ENCODE measurements at places on chromosomes 11 and 22. TPM values are rescaled to one million over a fixed set of nuclear protein-coding genes. Genes with fewer than 3 reads are reported as not detected.

IGLL1 gene
- not detected for total RNA-seq

RASL10A gene
- 1.3 TPM for total RNA-seq

GRCh38 chr11:77320351-77320750 lies 18.9 kb upstream of the GDPD4 start:
- no peaks in the 10 kb centered on the region for H3K4me1 ChIP-seq
- no peak overlapping the region for H3K4me3 ChIP-seq
- H3K27ac ChIP-seq = no peak overlapping the region
- no peak for DNase-seq
- H3K36me3 ChIP-seq = no peaks in the 10 kb centered on the region

DNA sequence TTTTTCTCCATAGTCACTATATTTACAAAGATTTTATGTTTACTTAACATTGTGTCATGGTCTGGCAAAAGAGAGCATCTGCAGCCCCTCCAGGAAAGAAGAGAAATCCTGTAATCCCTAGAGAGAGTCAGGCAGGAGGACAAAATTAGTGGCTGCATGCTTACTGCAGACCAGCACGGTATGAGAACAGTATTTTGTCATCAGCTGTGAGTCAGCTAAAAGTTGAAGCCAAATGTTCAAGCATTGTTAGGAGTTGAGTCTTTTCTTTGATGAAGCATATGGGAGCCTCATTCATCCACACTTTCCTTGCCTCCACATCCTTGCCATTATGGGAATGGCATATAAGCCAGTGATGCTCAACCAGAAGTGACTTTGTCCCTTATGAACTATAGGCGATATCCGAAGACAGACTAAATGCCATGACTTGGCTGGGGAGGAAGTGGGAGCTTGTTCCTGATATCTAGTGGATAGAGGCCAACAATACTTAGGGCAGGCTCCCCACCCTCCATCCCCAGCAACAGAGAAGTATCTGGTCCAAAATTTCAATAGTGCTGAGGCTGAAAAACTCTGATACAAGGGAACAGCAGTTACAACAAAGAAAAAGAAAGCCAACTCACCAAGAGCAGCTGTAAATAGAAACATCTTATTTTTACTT lies 112.0 kb upstream of the OR5AK2 start:
- no peaks in the 10 kb centered on the region for H3K36me3 ChIP-seq
- H3K27ac ChIP-seq = no peak overlapping the region
- H3K27me3 ChIP-seq = no peaks in the 10 kb centered on the region
- no peak for DNase-seq

GRCh38 chr11:88050247-88050646 lies 125.0 kb downstream of the RAB38 start:
- DNase-seq = no peak
- H3K4me1 ChIP-seq = no peaks in the 10 kb centered on the region
- H3K27me3 ChIP-seq = no peaks in the 10 kb centered on the region
- H3K4me3 ChIP-seq = no peak overlapping the region
- H3K36me3 ChIP-seq = no peaks in the 10 kb centered on the region

DNA sequence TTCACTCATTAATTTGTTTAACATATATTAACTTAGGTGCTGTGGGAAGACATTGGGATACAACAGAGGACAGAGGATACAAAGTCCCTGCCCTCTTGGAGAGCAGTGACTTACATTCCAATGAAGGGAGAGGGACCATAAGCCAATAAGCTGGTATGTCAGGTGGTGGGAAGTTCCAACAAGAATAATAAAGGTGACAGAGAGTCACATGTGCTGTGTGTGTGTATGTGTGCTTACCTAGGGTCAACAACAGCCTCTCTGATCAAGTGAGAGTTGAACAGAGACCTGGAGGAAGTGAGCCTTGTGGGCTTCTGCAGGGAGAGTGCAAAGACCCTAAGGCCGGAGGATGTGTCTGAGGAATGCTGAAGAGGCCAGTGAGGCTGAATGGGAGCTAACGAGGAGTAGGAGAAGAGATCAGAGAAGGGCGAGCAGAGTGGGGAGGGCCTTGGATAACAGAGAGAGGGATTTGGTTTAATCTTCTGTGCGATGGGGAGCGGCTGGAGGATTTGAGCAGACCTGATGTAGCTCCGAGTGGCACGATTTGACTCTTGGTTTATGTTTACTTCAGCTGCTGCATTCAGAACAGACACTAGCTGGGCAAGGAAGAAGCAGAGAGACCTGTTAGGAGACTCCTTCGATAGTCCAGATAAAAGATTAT lies 35.3 kb downstream of the MAP6 start:
- no peak overlapping the region for H3K27ac ChIP-seq
- no peaks in the 10 kb centered on the region for H3K4me1 ChIP-seq
- no peaks in the 10 kb centered on the region for H3K27me3 ChIP-seq
- DNase-seq = no peak
- H3K4me3 ChIP-seq = no peak overlapping the region

DNA sequence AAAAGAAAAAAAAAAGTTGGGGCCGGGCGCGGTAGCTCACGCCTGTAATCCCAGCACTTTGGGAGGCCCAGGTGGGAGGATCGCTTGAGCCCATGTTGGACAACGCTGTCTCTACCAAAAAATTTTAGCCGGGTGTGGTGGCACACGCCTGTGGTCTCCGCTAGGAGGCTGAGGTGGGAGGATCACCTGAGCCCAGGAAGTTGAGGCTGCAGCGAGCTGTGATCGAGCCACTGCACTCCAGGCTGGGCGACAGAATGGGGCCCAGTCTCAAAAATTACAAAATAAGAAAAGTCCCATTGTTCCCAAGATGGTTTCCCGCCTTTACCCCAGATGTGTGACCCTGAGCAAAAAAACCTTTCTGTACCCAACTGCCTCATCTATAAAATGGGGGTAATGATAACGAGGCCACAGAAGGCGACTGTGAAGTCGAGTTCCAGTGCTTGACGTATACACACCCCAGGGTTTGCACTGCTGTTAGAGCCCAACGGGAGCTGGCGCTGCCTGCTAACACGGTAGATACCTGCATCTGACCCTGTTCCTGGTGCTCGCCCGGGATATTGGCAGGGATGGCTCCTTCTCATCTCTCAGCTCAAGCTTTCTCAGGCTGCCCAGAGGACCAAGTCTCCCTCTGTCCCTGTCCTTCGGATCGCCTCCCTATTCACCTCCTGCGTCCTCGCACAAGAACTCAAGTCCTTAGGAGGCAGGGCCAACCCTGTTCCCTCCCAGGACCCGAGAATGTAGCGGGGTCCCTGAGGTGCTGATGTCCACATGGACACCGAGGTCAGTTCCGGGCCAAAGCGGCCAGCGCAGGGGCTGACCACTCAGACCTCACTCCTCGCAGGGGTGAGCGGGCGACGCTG lies 1.1 kb upstream of the RPLP2 start:
- peak overlapping the region; percentile 99 for H3K4me3 ChIP-seq
- H3K27ac ChIP-seq = peak overlapping the region; percentile 84
- H3K36me3 ChIP-seq = peaks cover 4% of the 10 kb centered on the region
- no peak for DNase-seq
- H3K27me3 ChIP-seq = no peaks in the 10 kb centered on the region

DNA sequence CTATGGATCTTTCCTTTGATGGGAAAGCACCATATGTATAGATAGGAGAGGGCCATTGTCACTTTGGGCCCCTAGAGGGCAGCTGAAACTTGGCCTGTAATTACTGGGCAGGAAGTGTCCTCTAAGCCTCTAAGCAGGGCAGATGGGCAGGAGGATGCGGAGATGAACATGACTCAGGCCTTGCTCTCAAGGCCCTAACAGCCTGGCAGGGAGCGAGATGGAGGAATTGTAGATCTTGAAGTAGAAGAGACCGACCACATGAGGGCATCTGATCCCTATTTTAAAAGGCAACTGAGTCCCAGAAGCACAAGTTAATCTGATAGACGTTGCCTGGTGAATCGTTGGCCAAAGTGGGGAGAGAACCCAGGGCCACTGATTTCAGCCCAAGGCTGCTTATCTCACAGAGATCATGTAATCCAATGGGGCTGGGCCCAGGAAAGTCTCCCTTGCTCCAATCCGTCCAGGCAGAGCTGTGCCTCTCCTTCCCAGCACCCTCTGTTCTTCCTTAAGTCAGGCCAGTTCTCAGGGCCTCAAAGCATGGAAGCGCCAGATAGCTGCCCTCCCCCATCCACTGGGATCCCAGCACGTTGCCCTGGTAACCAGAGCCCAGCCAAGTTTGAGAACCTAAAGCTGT lies 2.5 kb upstream of the SEPTIN3 start:
- DNase-seq = peak; percentile 49
- H3K27me3 ChIP-seq = no peaks in the 10 kb centered on the region
- H3K4me3 ChIP-seq = no peak overlapping the region

DNA sequence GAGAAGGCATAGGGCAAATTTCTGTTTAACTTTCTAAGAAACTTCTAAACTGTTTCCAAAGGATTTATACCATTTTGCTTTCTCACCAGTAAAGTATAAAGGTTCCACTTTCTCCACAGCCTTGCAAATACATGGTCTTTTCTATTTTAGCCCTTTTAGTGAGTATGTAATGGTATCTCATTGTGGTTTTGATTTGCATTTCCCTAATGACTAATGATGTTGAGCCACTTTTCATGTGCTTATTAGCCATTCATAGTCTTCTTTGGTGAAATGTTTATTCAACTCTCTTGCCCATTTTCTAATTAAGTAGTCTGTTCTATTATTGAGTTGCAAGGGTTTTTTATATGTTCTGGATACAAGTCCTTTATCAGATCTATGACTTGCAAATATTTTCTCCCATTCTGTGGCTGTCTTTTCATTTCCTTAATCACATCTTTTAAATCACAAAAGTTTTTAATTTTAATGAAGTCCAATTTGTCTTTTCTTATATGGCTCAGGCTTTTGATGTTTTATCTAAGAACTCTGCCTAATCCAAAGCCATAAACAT lies 83.8 kb upstream of the KCNQ1OT1 start:
- H3K4me3 ChIP-seq = no peak overlapping the region
- H3K4me1 ChIP-seq = peaks cover 6% of the 10 kb centered on the region
- H3K27ac ChIP-seq = no peak overlapping the region
- no peaks in the 10 kb centered on the region for H3K36me3 ChIP-seq
- no peaks in the 10 kb centered on the region for H3K27me3 ChIP-seq
- no peak for DNase-seq

All from colonic mucosa (tissue), 4 donors.